ENCODE measurements at places on chromosomes 2 and 18.

GRCh38 chr2:238459081-238459629 is 32.4 kb downstream of the ASB1 start:
- peak; percentile 91 for DNase-seq
- H3K4me3 ChIP-seq = no peak overlapping the region
- no peaks in the 10 kb centered on the region for H3K27me3 ChIP-seq
- peaks cover 32% of the 10 kb centered on the region for H3K4me1 ChIP-seq
- no peaks in the 10 kb centered on the region for H3K36me3 ChIP-seq

- no peak overlapping the region for H3K4me3 ChIP-seq
- no peaks in the 10 kb centered on the region for H3K27me3 ChIP-seq
- peaks cover 5% of the 10 kb centered on the region for H3K4me1 ChIP-seq
- no peak overlapping the region for H3K27ac ChIP-seq
Measured at GRCh38 chr2:11156396-11157075, 1.3 kb downstream of the SLC66A3 start.

GRCh38 chr2:181684454-181685149 is 4.3 kb upstream of the NEUROD1 start:
- H3K4me1 ChIP-seq = peaks cover 6% of the 10 kb centered on the region
- H3K36me3 ChIP-seq = no peaks in the 10 kb centered on the region
- peaks cover 68% of the 10 kb centered on the region for H3K27me3 ChIP-seq
- no peak for DNase-seq

DNA sequence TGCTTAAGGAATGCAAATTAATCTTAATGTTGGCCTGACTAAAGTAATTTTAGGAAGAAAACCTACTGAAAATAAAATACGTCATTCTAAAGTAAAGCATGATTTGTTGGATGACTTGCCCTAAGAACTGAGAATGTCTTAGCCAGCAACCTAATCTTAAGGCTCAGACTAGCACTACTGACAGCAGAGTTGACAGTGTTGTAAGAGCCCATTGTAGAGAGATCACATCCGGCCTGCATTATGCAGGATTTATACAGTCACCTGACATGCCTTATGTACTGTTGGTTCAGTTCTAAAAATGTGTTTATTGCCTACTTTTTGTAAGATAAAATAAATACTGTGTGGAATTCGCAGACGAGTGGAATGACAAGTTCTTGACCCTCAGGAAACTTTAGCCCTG is 82.3 kb downstream of the TMEM185B start:
- H3K27me3 ChIP-seq = no peaks in the 10 kb centered on the region
- H3K4me1 ChIP-seq = peaks cover 4% of the 10 kb centered on the region
- H3K36me3 ChIP-seq = peaks cover 4% of the 10 kb centered on the region
- DNase-seq = no peak

- no peaks in the 10 kb centered on the region for H3K36me3 ChIP-seq
- no peak overlapping the region for H3K27ac ChIP-seq
- H3K4me3 ChIP-seq = no peak overlapping the region
- H3K4me1 ChIP-seq = no peaks in the 10 kb centered on the region
- no peaks in the 10 kb centered on the region for H3K27me3 ChIP-seq
Measured at GRCh38 chr18:75106746-75107145, 102.2 kb downstream of the PTGR3 start.

- no peaks in the 10 kb centered on the region for H3K36me3 ChIP-seq
- peaks cover 24% of the 10 kb centered on the region for H3K4me1 ChIP-seq
- DNase-seq = no peak
- peak overlapping the region; percentile 84 for H3K4me3 ChIP-seq
Measured at GRCh38 chr2:176268976-176269318, 295 bp upstream of the MTX2 start.

- H3K27ac ChIP-seq = no peak overlapping the region
- no peaks in the 10 kb centered on the region for H3K36me3 ChIP-seq
- no peak overlapping the region for H3K4me3 ChIP-seq
- no peaks in the 10 kb centered on the region for H3K4me1 ChIP-seq
Measured at GRCh38 chr2:21175895-21176646, 52.3 kb downstream of the TDRD15 start.

GRCh38 chr2:182664212-182664611 is 51.8 kb upstream of the DNAJC10 start:
- no peaks in the 10 kb centered on the region for H3K27me3 ChIP-seq
- no peaks in the 10 kb centered on the region for H3K4me1 ChIP-seq
- DNase-seq = no peak
- H3K4me3 ChIP-seq = no peak overlapping the region

- DNase-seq = no peak
- H3K27me3 ChIP-seq = no peaks in the 10 kb centered on the region
- peaks cover 9% of the 10 kb centered on the region for H3K4me1 ChIP-seq
- H3K4me3 ChIP-seq = no peak overlapping the region
- H3K36me3 ChIP-seq = no peaks in the 10 kb centered on the region
Measured at GRCh38 chr2:235030936-235031335, 79.1 kb downstream of the SH3BP4 start.

GRCh38 chr2:14194233-14194632 is 438.3 kb upstream of the LRATD1 start:
- no peaks in the 10 kb centered on the region for H3K27me3 ChIP-seq
- no peaks in the 10 kb centered on the region for H3K4me1 ChIP-seq
- DNase-seq = no peak
- H3K36me3 ChIP-seq = no peaks in the 10 kb centered on the region
- H3K27ac ChIP-seq = no peak overlapping the region
- no peak overlapping the region for H3K4me3 ChIP-seq

GRCh38 chr18:43620936-43621335 is 343.6 kb upstream of the SYT4 start:
- H3K4me3 ChIP-seq = no peak overlapping the region
- no peaks in the 10 kb centered on the region for H3K36me3 ChIP-seq
- no peaks in the 10 kb centered on the region for H3K4me1 ChIP-seq

GRCh38 chr2:146239392-146240135 is 1605.3 kb upstream of the ACVR2A start:
- no peaks in the 10 kb centered on the region for H3K36me3 ChIP-seq
- no peak overlapping the region for H3K4me3 ChIP-seq
- no peak for DNase-seq

DNA sequence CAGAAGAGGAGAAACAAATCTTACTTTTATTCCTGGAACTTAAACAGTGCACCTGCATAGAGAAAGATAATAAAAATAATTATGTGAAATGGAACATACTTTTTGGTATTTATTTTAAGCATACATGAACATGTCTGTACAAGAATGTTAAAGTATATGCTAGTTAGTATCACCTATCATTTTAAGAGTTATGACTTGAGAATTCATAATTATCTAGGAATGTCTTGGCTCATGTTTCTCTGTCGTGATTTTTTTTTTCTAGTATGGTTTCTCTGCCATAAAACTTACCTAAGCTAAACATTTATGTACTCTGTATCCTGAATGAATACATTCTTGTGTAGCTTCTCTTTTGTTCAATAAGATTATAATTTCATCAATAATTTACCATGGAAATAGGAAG is 4.2 kb downstream of the SERPINB7 start:
- DNase-seq = no peak
- H3K4me3 ChIP-seq = no peak overlapping the region
- H3K27me3 ChIP-seq = no peaks in the 10 kb centered on the region
- H3K27ac ChIP-seq = no peak overlapping the region

GRCh38 chr18:61742565-61743429 is 150.0 kb downstream of the RNF152 start:
- peaks cover 8% of the 10 kb centered on the region for H3K4me1 ChIP-seq
- DNase-seq = peak; percentile 14
- H3K36me3 ChIP-seq = no peaks in the 10 kb centered on the region
- H3K27ac ChIP-seq = peak overlapping the region; percentile 76
- H3K27me3 ChIP-seq = no peaks in the 10 kb centered on the region

- no peaks in the 10 kb centered on the region for H3K4me1 ChIP-seq
- H3K27ac ChIP-seq = no peak overlapping the region
- no peak for DNase-seq
- no peak overlapping the region for H3K4me3 ChIP-seq
Measured at GRCh38 chr2:14297340-14297739, 335.2 kb upstream of the LRATD1 start.

- no peaks in the 10 kb centered on the region for H3K27me3 ChIP-seq
- H3K27ac ChIP-seq = no peak overlapping the region
- no peaks in the 10 kb centered on the region for H3K36me3 ChIP-seq
- H3K4me1 ChIP-seq = no peaks in the 10 kb centered on the region
Measured at GRCh38 chr2:211259831-211260476, 703.6 kb downstream of the CPS1 start.

DNA sequence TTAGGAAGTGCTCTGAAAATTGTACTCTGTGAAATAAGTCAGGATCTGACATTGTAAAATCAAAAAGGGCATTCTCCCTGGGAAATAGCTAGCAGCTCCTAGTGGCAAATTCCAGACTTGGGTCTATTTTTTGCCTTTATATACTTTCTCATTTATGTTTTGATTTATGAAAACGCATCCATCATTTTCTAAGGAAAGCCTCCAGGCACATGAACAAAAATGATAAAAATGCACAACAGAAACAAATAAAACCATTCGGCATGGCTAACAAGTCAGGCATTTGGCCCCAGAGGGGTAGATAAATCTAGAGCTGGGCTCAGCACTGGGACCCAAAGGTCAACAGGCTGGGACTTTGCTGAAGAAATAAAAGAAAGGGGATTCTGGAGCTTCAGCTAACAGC is 167.0 kb downstream of the BCL11A start:
- DNase-seq = no peak
- H3K4me1 ChIP-seq = no peaks in the 10 kb centered on the region
- H3K27ac ChIP-seq = no peak overlapping the region

GRCh38 chr2:196276421-196276820 is 105.0 kb upstream of the STK17B start:
- DNase-seq = no peak
- no peak overlapping the region for H3K4me3 ChIP-seq
- no peaks in the 10 kb centered on the region for H3K4me1 ChIP-seq
- H3K27ac ChIP-seq = no peak overlapping the region

DNA sequence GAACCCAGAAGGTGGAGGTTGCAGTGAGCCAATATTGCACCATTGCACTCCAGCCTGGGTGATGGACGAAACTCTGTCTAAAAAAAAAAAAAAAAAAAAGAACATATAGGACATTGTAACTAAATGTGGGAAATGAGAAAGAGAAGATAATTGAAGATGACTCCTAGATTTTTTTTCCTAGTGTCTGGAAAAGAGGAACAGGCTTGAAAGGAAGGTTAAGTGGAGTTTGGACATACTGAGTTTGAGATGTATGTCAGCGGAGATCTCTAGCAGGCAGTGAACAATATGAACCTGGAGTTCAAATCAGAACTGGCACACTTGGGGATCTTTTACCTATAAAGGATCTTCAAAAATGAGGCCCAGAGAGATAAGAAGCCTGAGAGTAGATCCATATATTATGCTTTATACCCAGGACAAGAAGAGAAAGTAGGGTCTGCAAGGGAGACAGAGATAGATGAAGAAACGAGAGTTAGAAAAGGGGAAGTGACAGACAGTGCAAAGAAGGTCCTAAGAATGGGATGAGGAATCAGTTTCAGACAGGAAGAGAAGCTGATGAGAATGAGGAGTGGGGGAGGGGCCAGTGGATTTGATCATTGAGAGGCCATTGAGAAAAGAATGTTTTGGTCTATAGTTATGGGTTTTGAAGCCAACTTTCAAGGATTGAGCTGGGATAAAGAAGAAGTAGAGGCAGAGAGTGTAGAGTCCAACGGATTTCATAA is 46.9 kb upstream of the CD28 start:
- no peak overlapping the region for H3K27ac ChIP-seq
- DNase-seq = no peak
- no peaks in the 10 kb centered on the region for H3K36me3 ChIP-seq
- H3K4me3 ChIP-seq = no peak overlapping the region
- no peaks in the 10 kb centered on the region for H3K27me3 ChIP-seq
- no peaks in the 10 kb centered on the region for H3K4me1 ChIP-seq

DNA sequence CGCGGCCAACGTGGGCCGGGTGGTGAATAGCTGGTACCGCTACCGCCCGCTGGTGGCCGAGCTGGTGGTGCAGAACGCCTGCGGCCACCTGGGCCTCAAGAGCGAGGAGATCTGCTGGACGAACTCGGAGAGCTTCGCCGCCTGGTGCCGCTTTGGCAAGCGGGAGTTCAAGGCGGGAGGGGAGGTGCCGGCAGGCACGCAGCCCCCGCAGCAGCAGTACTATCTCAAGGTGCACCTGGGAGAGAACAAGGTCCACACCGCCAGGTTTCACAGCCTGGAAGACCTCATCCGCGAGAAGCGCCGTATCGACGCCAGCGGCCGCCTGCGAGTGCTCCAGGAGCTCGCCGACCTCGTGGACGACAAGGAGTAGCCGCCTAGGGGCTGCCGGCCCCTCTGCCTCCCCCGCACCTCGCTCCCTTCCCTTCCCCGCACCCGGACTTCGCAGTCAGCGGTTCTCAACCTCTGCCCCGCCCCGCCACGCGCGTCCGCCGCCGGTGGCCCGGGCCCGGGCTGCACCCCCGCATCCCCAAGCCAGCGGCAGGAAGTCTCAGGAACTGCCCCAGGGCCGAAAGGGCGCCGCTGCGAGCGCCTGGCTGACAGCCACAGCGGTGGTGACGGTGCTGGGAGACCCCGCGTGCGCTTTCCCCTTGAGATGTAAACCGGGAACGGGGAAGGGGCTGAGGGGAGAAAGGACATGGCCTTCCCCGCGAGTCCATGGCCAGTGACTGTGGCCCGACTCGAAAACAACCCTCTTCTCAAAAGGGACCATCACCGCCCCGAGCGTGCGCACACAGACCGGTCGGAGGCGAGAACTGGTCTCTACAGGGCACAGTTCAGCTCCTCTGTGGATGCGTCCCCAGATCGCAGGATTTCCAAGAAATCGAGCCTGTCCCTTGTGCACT is 2.2 kb downstream of the LRATD1 start:
- peak overlapping the region; percentile 59 for H3K4me3 ChIP-seq
- H3K4me1 ChIP-seq = peaks cover 22% of the 10 kb centered on the region
- H3K27ac ChIP-seq = peak overlapping the region; percentile 25

DNA sequence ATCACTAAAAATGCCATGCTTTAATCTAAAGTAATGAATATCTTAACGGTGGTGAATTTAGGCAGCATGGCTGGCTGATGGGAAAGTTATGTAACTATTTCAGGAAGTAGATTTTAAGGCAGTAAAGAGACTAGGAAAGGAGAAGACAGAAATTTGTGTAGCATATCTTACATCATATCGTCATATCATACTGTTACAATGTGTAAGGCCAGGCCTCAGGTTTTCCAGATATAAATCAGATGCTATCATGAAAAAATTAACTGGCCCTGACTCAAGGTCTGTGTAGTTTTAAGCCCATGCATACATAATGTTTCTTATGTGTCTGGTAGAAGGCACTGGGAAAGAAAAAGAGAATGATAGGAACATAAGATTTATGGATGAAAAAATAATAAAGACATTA is 8.9 kb upstream of the FAP start:
- H3K27ac ChIP-seq = no peak overlapping the region
- no peaks in the 10 kb centered on the region for H3K4me1 ChIP-seq
- no peak for DNase-seq
- no peak overlapping the region for H3K4me3 ChIP-seq
- no peaks in the 10 kb centered on the region for H3K36me3 ChIP-seq
- H3K27me3 ChIP-seq = no peaks in the 10 kb centered on the region
